ENCODE measurements at places on chromosomes 13 and 19.

- DNase-seq = no peak
Measured at GRCh38 chr19:29668746-29669609, 3.7 kb downstream of the PLEKHF1 start.

DNA sequence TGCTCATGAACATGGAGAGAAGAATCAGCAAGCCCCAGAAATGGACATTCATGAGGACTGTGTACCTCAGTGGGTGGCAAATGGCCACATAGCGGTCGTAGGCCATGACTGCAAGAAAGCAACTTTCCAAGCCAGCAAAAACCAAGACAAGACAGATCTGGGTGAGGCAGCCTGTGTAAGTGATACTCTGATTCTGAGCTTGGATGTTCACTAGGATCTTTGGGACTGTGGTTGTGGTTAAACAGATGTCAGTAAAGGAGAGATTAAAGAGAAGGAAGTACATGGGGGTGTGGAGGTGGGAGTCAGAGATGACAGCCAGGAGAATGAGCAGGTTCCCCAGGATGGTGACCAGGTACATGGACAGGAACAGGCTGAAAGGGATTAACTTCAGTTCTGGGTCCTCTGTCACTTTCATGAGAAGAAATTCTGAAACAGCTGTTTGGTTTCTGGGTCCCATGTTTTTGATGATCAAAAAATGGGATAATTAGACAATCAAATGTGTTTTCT lies at the start of gene OR7G1:
OR7G1 (minus strand) TSS at position 457 of the 507 bp plus-strand sequence; CDS start at position 457, 0 bp downstream.
- DNase-seq = no peak

- no peak for DNase-seq
Measured at GRCh38 chr19:31913103-31913661, 432.2 kb upstream of the ZNF507 start.

DNA sequence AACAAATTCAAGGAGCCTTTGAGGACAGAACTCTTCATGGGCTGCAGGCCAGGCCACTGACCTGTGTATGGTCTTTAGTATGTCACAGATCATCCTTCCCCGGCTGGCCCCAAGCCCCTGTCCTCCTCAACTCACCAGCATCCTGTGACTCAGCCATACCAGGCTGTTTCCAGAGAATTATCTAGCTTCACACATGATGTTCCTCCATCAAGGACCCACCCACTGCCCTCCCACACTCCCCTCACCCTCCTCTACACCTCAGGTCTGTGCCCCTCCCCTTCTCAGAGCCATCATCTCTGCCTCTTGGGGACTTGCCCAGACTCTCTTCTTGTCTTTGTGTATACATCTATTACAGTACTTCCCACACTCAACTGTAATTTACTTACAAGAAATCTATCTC lies 14.7 kb downstream of the DCT start:
- DNase-seq = no peak

DNA sequence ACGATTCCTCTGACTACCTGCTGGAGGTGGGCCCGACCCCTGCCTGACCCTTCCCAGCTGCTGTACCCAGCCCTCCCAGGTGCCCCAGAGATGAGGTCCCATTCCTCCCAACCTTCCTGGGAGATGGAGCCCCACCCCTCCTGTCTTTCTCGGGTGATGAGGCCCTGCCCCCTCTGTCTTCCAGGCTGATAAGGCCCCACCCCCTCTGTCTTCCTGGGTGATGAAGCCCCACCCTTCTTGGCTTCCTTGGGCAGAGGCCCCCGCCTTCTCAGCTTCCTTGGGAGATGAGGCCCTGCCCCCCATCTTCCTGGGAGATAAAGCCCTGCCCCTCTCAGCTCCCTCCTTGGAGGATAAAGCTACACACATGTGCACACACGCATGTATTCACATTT lies 47.9 kb downstream of the CERS4 start:
- DNase-seq = no peak

- no peak for DNase-seq
Measured at GRCh38 chr13:32199168-32199567, 116.0 kb downstream of the ZAR1L start.

GRCh38 chr19:50838239-50838638 lies 4.9 kb upstream of the KLK15 start:
- no peak for DNase-seq

DNA sequence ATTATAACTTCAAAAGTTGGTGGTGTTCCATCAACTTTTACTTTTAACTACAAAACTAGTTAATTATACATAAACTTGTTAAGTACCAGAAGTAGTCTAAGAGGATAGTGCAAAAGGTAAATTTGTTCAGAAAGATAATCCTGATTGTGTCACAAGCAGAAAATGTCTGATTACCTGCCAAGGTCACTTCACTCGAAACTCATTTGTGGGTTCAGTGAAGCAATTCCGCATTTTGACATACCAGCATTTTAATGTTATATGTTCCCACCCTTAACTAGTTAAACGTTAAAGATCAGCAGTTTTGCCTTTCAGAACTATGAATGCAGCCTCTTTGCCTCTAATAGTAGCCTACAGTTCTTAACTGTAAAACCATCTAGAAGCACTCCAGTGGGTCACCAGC lies 5.6 kb downstream of the EDNRB start:
- DNase-seq = no peak

- no peak for DNase-seq
Measured at GRCh38 chr13:46748300-46748699, 48.7 kb downstream of the ESD start.

DNA sequence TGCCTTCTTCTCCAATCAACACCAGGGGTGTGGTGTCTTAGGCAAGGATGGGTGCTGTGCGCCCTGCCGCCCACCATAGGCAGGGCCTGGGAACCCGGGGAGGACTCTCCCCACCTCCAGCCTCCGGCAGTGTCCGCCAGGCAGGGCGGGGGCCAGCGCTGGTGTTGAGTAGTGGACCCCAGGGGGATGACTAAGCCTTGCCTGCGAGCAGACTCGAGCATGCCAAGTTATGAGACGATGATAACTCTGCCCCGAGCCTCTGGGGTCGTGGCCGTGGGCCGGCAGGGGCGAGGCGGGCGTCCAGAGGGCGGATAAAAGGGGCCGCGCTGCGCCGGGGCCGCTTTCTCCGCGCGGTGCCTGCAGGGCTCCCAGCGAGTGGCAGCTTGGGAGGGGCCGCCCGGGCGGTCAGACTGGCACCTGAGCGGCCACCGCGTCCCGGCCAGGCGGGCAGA lies at the start of gene MEDAG:
MEDAG (plus strand) TSS at position 340 of the 452 bp plus-strand sequence. CDS start 245 bp downstream, outside the sequence.
- peak; percentile 91 for DNase-seq

- no peak for DNase-seq
Measured at GRCh38 chr13:88456151-88456550, 785.0 kb downstream of the SLITRK5 start.

DNA sequence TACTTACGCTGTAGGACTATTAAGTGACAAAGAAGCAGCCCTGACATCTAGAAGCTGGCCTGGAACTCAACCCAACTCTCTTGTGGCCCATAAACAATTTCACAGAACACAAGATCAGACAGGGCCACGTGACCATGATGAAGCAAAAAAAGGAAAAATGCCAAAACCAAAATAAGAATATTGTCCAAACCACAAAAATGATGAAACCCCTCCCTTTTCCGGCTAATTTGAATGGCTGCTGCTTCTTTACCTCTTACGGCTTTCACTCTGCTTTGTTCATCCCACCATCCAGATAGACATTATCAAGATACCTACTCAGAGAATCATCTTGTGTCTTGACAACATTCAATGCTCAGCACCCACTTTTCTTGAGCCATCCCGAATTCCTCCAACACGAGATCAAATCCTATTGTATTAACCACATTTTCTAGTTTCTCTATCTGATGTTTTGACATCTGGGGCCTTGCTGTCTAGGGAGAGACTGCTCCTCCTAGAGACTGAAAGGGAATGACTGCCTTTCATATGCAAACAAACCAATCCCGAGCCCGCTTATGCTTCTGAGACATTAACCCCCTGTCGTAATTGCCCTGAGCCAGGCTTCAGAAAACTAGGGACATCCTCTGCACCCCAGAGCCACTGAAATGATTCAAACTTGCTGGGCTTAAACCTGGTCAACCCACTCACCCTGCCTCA lies 186.3 kb downstream of the TDRD3 start:
- no peak for DNase-seq

Data from suprapubic skin (tissue), 4 donors.